ENCODE measurements at places on chromosomes 13 and 19. TPM values are rescaled to one million over a fixed set of nuclear protein-coding genes. Genes with fewer than 3 reads are reported as not detected.

DNA sequence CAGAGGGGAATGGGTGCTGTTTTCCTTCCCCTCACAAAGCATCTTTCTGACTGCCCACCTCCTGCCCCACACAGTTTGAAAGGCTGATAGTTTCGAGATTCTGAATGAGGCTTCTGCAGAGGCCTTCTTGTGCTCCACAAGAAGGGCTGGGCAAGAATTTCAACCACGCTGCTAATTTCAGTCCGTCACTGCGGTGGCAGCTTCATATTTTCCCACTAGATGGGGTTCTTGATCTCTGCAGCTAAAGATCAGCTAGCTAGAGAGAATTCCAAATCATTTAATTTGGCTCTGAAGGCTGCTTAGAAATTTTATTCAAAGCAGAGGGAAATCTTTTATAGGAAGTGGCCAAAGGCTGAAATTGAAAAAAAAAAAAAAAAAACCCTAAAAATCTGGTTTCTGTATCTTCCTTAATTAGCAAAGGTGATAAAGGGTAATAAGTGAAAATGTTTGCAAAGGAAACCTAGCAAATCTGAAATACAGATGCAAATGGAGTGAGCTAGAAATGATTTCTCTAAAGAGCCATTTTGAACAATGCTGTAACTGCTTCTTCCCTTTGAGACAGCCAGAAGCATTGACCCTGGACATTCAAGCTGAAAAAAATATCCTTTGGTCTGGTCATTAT is 38.0 kb upstream of the C13orf42 start:
- no peaks in the 10 kb centered on the region for H3K27me3 ChIP-seq
- no peak overlapping the region for H3K27ac ChIP-seq
- DNase-seq = no peak
- no peaks in the 10 kb centered on the region for H3K4me1 ChIP-seq
- no peaks in the 10 kb centered on the region for H3K36me3 ChIP-seq

DNA sequence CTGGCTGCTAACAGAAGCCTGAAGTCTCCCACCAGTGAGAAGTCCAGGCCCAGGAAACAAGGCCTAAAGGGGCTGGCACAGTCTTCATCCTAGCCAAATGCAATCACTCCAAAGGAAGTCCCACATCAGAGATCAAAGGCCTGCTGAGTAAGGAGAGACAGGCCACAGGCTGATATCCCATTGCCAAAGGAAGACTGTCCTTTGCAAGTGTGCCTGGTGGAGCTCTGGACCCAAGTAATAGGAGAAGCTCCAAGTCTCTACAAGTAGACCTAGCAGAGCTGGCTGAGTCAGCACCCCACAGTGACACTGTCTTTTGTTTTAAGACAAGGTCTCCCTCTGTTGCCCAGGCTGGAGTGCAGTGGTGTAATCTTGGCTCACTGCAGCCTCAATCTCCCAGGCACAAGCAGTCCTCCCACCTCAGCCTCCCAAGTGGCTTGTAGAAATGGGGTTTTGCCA is 4.5 kb downstream of the DBP start:
- DNase-seq = no peak
- no peaks in the 10 kb centered on the region for H3K27me3 ChIP-seq
- peaks cover 39% of the 10 kb centered on the region for H3K4me1 ChIP-seq
- peak overlapping the region; percentile 44 for H3K27ac ChIP-seq
- no peak overlapping the region for H3K4me3 ChIP-seq

DNA sequence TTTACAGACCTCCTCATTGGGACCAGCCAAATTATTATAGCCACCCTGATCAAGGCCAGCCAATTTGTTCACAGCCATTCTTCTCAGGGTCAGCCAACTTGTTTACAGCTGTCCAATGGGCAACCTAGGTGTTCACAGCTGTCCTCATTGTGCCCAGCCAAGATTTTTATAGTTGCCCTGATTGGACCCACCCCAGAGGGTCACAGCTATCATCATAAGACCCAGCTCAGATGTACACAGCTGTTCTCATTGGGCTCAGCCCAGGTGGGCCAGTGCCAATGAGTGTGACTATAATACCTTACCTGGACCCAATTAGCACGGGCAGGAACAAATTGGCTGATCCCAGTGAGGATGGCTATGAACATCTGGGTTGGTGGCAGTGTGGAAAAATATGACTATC is 1151.8 kb downstream of the UQCRFS1 start:
- no peaks in the 10 kb centered on the region for H3K27me3 ChIP-seq
- no peak overlapping the region for H3K27ac ChIP-seq
- no peak for DNase-seq
- H3K4me1 ChIP-seq = no peaks in the 10 kb centered on the region
- H3K4me3 ChIP-seq = no peak overlapping the region

DNA sequence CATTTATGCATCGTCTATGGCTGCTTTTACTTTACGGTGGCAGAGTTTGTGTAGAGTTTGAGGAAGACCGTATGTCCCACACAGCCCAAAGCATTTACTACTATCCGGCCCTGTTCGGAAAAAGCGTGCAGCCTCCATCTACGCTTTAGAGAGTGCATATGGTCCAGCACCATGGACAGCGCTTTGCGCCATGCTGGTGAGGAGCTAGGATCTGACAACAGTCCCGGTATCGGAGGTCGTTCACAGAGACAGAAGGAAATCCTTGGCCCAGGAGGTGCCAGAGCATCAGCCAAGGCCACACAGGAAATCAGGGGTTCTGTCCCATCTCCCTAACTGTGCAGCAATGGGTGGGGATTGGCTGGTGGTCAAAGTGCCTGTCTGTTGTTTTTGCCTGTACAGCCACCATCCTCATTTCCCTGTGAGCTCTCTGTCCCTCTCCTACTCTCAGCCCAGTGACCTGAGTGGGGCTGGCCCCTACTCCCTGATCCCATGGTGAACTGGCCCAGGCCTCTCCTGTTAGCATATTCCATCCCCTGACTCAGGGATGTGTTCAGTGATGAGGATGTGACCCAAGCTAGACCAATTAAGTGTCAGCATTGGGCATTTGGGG is 16.2 kb upstream of the PRODH2 start:
- no peak for DNase-seq
- no peaks in the 10 kb centered on the region for H3K4me1 ChIP-seq
- H3K27me3 ChIP-seq = no peaks in the 10 kb centered on the region
- H3K27ac ChIP-seq = no peak overlapping the region
- no peaks in the 10 kb centered on the region for H3K36me3 ChIP-seq
- H3K4me3 ChIP-seq = no peak overlapping the region

GRCh38 chr13:41985788-41986508 is 25.0 kb upstream of the VWA8 start:
- DNase-seq = no peak
- no peak overlapping the region for H3K4me3 ChIP-seq
- no peaks in the 10 kb centered on the region for H3K4me1 ChIP-seq
- H3K27ac ChIP-seq = no peak overlapping the region
- H3K36me3 ChIP-seq = no peaks in the 10 kb centered on the region
- no peaks in the 10 kb centered on the region for H3K27me3 ChIP-seq

DNA sequence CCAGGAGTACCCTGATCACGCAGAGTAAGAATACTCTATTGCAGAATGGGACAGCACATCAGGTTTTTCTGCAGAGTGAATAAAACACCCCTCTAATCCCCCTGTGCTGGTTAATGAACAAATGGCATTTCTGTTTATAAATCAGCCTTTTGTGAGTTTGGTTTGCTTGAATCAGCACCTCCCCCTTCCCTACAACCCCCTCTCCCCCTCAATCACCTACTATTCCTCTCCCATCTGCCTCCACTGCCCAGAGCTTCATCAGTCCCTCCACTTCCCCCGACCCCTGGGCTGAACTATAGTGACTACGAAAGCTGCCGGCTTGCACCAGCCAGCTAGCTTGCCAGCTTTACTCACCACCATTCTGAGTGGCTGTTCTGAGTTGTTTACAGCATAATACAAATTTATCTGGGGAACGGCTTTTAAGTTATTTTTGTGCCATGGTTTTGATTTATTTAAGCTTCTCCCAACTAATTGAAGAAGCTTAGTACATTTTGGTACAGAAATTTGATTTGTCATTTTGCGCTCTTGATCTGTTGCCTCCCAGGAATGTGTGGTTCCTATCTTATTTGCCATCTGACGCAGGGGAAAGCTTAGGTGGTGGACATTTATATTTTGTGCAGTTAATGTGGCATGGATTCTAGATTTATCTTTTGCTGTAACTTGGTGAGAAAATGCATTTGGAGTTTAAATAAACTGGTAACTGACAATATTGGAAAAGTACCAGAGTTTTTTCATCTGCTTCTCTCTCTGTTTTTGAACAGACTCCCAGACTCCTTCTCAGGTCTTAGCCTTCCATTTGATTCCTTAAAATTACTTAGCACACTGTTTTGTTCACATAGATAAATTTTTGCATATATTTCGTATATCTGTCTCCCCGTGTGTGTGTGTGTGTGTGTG is 41.7 kb upstream of the WDFY2 start:
- DNase-seq = no peak
- H3K4me3 ChIP-seq = no peak overlapping the region
- no peak overlapping the region for H3K27ac ChIP-seq
- no peaks in the 10 kb centered on the region for H3K4me1 ChIP-seq

DNA sequence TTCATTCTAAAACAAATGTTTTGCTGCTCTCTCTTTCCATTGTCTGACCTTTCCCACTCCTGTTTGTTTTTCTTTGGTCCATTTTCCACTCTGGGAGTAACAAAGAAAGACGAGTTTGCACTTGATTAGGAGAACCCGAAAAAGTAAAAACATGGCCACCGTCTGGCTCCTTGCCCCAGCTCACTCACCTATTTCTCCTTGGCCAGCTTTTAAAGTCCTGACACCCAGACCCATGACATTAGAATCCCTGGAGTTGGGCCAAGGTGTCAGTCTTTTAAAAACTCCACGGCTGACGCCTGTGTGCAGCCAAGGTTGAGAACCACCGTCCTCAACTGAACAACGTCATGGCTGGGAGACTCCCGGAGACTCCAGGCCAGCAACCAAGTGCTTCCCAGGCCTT is 63.6 kb upstream of the FLT1 start:
- no peak for DNase-seq
- no peak overlapping the region for H3K27ac ChIP-seq
- H3K4me1 ChIP-seq = peaks cover 14% of the 10 kb centered on the region

DNA sequence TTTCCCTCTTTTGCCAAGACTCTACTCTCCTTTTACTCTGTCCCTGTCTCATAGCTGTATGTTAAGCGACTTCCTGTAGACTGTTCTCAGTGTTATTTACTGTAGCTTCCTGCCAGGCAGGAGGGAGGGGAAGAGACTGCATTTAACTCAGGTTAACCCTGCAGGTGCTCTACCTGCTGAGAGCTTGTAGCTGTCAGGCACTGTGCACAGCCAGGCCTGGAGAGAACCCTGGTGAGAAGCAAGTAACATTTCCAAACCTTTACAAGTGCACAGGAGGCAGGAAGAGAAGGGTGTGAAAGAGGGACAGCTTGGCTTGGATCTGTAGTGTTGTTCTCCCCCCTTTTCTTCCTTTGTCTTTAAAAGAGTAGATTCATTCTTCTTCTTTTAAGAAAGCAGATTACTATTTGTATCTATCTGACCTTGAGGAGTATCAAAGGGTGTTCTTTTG is 167.1 kb downstream of the LMO7 start:
- H3K4me1 ChIP-seq = peaks cover 51% of the 10 kb centered on the region
- peak overlapping the region; percentile 74 for H3K4me3 ChIP-seq
- H3K36me3 ChIP-seq = no peaks in the 10 kb centered on the region
- H3K27ac ChIP-seq = peak overlapping the region; percentile 87

DNA sequence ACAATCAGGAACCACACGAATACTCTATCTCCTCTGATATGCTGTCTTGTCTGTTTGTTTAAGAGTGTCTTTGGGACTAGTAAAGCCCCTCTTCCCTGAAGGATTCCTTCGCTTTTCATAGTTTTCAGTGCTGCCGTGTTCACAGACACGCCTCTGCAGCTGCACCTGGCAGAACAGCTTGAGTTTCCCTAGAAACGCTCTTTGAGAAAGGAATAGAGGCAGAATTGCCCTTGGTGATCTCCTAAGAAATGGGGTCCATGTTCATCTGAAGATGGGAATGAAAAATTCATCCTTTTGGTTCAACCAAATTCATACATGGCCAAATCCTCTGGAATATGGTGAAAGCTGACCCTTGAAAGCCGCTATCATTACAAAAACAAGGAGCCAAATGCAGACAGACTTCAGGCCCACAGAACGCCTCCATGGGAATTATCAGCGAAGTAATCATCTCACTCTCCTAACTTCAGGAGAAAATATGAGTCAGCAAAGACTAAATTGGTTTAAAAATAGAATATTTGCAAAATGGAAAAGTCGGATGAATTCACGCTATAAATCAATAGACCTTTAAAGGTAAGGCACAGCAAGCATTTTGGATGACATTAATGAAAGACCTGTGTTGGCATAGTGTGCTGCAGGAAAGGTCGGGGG is 5.5 kb downstream of the SACS start:
- H3K4me1 ChIP-seq = peaks cover 45% of the 10 kb centered on the region
- no peaks in the 10 kb centered on the region for H3K36me3 ChIP-seq
- DNase-seq = no peak

DNA sequence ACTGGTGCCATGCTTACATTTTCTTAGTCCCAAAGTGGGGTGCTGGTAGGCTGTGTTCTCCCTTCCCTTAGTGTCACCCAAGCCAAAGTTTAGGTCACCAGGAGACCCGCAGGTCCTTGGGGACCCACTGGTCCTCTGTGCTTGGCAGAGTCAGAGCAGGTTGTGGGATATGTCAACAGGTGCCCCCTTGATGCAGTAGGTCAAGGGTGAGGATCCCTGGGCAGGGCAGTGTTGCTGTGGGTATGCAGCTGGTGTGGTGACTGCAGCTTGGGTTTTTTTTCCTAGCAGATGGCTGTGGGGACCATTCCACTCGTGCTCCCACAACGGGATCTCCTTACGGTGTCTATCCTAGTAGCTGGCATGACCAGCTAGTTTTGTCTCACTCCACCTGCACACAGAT is 23.7 kb downstream of the NHLRC3 start:
- no peaks in the 10 kb centered on the region for H3K27me3 ChIP-seq
- no peak overlapping the region for H3K4me3 ChIP-seq
- DNase-seq = no peak
- no peaks in the 10 kb centered on the region for H3K4me1 ChIP-seq
- no peaks in the 10 kb centered on the region for H3K36me3 ChIP-seq

GRCh38 chr19:30733826-30734550 is 361.8 kb downstream of the ZNF536 start:
- H3K36me3 ChIP-seq = no peaks in the 10 kb centered on the region
- H3K27me3 ChIP-seq = no peaks in the 10 kb centered on the region
- H3K27ac ChIP-seq = no peak overlapping the region

- peak overlapping the region; percentile 90 for H3K27ac ChIP-seq
- no peak for DNase-seq
- no peaks in the 10 kb centered on the region for H3K27me3 ChIP-seq
- H3K36me3 ChIP-seq = no peaks in the 10 kb centered on the region
- peak overlapping the region; percentile 72 for H3K4me3 ChIP-seq
- H3K4me1 ChIP-seq = peaks cover 7% of the 10 kb centered on the region
These were observed 15.6 kb upstream of the NANOS3 start for GRCh38 chr19:13861392-13861713.

The DACT3 gene
- 118 TPM for total RNA-seq

The IGFL1 gene
- total RNA-seq = not detected

The CLEC17A gene
- not detected for total RNA-seq

The LACC1 gene
- total RNA-seq = 6.1 TPM

The OSCAR gene
- 4.6 TPM for total RNA-seq

The ZNF548 gene
- total RNA-seq = 49.1 TPM

The PCDH20 gene
- total RNA-seq = 12.0 TPM

Data from thoracic aorta (tissue), 2 donors.